ENCODE measurements at places on chromosomes 4 and X.

DNA sequence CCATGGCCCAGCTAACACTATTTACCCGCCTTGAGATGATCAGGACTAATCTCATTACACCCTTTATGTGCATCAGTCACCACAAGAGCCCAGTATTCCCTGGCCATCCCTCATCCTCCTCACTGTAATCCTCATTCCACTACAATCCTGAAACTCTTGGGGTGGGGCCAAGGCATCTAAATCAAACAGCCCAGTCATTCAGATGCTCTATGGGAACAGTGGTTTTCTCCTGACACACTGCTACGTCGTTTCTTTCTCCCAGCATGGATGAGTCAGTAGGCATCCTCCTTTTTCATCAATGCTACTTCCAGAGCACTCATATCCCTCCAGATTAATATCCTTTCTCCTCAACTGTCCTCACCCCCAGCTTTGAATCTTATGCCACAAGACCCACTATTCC, 5.6 kb downstream of the SDAD1 start:
- DNase-seq, result no peak

DNA sequence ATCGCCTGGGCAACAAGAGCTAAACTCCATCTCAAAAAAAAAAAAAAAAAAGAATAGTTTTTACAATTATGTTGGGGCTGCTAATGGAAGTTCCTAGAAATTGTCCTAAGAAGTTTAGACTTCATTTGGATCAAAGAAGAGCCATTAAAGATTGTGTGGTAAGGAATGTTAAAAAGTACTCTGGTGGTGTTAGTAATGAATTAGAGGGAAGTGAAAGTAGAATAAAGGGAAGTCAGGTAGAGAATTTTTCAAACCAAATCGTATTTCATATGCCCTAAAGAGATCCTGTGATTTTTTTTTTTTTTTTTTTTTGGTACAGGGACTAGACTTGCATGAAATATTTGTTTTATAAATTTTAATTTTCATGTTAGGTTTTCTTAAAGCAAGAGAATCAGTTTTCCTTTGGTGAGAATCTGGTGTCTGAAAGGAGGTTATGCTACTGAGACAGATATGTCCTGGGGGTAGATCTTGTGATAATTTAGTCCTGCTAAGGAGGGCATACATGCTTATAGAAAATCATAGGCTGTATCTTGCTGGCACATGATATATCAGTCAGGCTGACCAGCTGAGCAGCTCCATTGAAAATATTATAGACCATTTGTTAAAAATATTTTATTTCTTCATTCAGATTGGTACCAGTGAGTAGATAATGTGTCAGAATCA, 10.7 kb downstream of the SEC24B start:
- no peak for DNase-seq

DNA sequence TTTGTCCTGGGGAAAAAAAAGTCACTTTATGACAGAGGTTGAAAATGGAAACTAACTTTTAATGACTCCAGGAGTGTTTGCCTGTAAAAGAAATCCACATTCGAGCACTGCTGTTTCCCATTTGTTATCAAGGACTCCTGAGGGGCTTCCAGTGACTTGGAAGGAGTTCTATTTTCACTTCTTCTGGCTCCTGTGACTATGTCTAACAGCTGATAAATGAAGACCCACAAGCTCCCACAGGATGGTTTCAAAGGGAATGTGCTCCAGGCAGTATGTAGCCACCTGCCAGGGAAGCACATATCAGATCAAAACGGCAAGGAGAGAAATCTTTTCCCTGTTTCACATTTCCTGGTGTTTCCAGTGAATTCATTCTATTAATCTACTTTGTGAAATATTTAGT, 159.8 kb upstream of the FAM241A start:
- DNase-seq, result no peak

GRCh38 chr4:51890760-51891159, 47.8 kb downstream of the DCUN1D4 start:
- no peak for DNase-seq

DNA sequence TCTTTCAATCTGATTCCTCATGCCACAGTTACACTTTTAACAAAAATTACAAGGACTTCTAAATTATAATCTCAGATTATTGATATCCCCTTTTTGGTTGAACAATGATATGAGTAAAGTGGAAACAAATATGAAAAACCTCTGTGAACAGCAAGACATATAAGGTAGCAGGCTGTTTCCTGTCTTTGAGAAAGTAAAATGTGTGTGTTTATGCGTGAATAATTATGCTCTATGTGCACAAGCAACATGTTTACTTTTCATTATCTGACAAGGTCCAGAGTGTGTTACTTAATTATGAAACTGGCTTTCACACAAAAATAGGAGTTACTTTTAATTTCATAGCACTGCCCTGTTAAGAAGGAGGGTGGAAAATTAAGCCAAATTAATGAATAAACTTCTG, 43.1 kb downstream of the DDIT4L start:
- no peak for DNase-seq

GRCh38 chr4:38424151-38424871, 239.7 kb upstream of the KLF3 start:
- DNase-seq, result no peak

DNA sequence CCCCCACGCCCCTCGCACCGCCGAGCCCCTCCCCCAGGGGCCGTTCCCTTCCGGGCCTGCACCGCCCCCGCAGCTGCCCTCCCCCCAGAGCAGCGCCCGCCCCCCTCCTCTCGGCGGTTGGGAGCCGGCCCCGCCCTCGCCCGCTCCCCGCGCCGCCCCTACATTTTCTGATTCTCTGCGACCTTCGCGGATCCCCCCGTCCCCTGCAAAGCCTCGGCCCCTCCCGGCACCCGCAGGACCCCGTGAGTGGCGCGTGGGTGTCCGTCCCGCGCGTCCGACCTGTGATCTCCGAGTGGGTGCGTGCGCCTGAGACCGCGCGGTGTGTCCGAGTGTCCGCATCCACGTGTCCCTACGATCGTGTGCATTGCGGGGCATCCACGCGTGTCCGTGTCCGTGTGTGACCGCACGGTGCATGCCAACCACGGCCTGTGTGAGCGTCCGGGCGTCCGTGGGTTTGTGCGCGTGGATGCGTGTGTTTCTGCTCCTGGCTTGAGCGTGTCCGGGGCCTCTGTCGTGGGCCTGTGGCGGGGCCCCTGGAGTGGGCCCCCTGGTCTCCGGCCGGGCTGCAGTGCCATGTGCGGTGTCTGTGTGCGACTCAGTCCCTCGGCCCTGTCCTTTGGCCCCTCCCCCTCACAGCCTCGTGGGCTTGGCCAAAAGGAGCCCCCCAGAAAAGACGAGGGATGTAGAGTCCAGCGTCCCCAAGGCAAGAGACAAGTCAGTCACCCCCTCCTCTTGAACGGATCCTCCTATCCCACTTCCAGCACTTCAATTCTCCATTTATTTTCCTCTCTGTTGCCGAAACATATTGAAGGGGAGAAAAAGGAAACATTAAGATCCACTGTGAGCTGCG, 8.8 kb upstream of the NKX1-1 start:
- DNase-seq, result no peak

DNA sequence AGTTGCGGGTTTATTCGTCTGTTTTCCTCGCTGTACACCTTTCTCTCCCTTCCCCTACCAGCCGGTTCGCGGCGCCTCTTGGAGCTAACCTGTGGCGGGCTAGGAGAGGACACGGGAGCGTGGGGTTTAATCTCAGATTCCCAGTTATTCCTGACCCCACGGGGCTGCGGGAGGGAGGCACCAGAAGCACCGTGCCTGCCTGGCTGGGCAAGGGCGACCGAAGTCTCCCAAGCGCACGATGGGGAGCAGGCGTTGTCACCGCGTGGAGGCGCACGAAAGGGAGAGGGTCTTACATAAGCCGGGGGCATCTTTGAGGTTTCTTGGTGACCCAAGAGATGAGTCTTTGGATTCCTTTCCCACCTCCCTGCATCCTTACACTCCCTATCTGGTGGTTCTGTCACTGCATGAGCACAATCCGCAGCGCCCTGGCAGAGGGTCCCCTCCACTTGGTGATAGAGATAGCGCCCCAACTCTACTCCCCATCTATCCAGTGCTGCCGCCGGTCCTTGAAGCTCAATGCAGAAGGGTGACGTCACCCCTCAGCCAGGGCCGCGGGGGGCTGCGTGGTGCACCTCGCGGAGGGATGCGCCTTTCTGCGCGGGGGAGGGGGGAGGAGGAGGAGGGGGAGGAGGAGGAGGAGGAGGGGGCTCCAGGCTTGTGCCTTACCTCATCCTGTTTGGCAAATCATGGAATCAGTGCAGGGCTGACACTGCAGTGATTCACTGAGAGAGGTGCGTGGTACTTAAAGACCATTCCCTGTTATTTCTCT, 793 bp downstream of the TSPAN7 start:
- no peak for DNase-seq

DNA sequence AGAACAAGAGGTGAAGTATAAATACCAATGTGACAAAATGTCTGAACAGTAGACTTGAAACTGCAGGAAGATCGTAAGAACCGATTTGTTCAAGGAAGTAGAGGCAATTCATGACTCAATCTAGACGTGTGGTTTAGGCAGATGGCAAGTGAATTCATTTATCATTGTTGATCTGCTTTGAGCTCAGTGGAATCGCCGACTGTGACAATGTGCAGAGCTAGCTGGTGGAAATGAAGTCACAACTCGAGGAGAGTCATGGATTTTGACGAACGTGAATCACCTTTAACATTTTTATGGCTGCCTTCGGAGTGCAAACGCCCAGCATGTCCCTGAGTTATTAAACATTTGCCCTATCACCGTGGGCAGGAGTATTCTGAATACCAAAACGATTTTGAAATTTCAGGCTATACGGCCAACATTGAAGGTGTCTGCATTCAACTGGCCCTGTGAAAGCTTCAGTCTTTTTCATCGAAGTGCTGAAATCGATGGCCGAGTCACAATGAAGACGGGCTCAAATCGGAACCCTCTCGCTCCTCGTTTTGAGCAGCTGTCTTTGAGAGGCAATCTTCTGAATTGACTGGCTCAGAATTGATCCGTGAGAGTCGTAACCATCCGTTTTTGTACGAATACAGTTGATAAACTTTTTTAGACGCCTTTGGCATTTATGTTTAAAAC, 689 bp upstream of the OGT start:
- DNase-seq, result no peak

GRCh38 chrX:57915680-57916079, 5.4 kb upstream of the ZXDA start:
- DNase-seq, result no peak

- DNase-seq, result no peak
Observed at GRCh38 chrX:75156531-75156945, 455 bp upstream of the ABCB7 start.

GRCh38 chr4:23970201-23970850, 80.5 kb upstream of the PPARGC1A start:
- no peak for DNase-seq

DNA sequence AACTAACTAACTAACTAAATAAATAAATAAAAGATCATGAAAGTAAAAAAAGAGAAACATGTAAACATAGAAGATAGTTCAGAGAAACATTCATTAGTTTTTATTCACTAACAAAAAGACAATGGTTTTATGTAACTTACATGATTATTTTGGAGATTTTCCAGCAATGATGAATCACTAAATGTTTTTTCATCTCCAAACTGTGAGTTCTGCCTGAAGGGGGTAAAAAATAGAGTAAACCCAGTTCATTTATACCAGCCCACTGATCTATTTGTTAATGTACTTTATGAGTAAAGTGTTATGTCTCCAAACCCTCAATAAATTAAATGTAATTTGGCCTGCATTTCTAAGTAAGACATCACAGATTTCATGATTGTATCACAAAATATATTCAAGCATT, 101.1 kb downstream of the ATP8A1 start:
- DNase-seq, result no peak

DNA sequence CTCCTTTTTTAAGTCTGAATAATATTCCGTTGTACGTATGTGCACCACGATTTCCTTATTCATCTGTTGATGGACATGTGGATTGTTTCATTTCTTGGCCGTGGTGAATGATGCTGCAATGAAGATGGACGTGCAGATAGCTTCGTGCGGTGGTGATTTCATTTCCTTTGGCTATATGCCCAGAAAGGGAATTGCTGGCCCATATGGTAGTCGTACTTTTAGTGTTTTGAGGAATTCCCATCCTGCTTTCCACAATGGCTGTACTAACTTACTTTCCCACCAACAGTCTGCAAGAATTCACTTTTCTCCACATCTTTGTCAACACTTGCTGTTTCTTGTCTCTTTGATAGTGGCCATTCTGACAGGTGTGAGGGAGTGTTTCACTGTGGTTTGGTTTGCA, 12.8 kb downstream of the ZFP42 start:
- no peak for DNase-seq

- no peak for DNase-seq
Observed at GRCh38 chr4:40058121-40058520, 1.5 kb downstream of the N4BP2 start.
